ENCODE measurements at places on chromosomes 1 and 21. TPM values are rescaled to one million over a fixed set of nuclear protein-coding genes. Genes with fewer than 3 reads are reported as not detected.

The OSCP1 gene
- total RNA-seq = 7.3 TPM

The GJA4 gene
- total RNA-seq = not detected

The HSPB7 gene
- 20.4 TPM for total RNA-seq

- DNase-seq = no peak
These were observed 53.0 kb upstream of the CNN3 start for GRCh38 chr1:94979656-94980581.

DNA sequence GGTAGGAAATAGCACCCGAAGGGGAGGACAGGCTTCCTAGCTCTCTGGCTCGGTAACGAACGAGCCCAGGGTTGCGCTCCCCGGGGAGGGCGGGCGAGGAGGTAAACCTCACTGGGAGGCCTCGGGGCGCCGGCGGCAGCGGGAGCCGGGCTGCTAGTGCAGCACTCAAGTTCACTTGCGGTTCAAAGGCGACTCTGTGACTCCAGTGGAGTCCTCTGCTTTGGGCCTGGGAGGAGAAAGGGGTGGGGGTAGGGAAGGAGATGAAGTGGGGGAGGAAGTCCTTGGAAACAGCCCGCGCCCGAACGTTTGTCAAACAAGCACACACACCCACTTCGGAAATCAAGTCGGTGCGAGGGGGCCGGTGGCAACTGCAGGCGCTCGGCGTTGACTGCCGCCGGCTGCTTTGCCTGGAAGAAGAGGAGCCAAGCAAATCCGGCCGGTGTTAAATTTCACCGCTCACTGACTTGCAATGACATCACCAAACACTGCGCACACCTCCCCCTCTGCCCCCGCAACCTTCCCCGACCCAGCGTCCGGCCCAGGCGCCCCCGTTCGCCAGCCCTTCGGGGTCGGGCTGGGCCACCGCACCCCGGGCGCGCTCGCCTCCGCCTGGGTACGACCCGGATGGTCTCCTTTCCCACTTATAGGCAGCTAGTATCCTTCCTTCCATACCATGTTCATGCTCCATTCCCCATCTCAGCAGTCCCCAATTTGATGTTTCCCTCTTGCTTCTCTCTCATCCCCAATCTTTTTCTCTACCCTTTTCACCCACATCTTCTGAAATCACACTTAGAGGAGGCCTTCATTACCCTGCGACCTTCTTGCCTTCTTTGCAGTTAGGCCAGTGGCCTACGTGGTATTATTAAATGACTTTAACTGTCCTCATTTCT, at the start of gene COL24A1:
Gene COL24A1 (minus strand): TSS at position 207 of the 890 bp plus-strand sequence. CDS start 376 bp downstream, outside the sequence.
- peak; percentile 56 for DNase-seq

- no peak for DNase-seq
These were observed 121.1 kb downstream of the NUF2 start for GRCh38 chr1:163442895-163443294.

DNA sequence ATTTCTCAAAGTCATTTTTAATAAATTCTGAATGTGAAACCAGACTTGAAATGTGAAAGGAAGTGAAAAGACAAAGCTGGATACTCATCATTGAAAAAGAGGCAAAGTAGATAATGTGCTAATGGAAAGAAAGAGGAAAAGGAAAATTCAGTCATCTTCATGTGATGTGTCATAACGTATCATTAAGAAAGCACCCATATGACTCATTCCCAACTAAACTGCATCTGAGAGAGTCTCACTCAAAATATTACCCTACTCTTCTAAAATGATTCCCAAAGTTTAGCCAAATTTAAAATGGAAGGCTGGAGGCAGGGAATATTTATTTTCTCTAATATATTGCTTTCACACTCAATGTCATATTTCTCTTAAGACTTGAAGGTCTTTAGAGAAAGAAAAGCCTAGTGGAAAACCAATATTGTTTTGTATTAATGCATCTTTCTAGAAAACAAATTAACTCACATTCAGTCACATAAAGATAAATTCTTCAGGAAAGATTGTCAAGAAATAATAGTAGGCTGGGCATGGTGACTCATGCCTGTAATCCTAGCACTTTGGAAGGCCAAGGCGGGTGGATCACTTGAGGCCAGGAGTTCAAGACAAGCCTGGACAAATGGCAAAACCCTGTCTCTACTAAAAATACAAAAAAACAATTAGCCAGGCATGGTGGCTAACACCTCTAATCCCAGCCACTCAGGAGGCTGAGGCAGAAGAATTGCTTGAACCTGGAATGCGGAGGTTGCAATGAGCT, 129.9 kb downstream of the SLC30A10 start:
- peak; percentile 30 for DNase-seq

Data from HFFc6 (cell line).